ENCODE measurements at places on chromosomes 4 and X. TPM values are rescaled to one million over a fixed set of nuclear protein-coding genes. Genes with fewer than 3 reads are reported as not detected.

Gene INTS6L
- 3.7 TPM for total RNA-seq

Gene MAGEC1
- not detected for total RNA-seq

Gene PCDH11X
- total RNA-seq: 0.03 TPM

- DNase-seq: no peak
Measured at GRCh38 chr4:95421869-95422268, 126.9 kb downstream of the UNC5C start.

DNA sequence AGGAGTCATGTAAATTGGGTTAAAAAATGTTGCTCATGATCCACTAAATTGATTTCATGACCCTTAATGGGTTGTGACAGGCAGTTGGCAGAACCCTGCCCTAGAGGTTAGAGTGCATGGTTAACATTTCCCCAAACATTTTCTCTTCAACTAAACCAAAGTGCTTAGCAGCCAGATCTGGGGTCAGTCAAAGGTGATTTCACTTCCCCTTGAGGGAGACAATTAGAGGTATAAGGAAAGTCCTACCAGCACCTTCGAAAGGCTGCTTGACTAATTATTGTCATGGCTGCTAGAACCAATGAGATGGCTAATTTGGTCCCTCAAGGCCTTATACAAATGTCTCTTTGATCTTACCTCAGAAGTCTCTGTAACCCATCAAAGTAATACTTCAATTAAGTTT is 30.9 kb upstream of the INTS6L start:
- DNase-seq: no peak

DNA sequence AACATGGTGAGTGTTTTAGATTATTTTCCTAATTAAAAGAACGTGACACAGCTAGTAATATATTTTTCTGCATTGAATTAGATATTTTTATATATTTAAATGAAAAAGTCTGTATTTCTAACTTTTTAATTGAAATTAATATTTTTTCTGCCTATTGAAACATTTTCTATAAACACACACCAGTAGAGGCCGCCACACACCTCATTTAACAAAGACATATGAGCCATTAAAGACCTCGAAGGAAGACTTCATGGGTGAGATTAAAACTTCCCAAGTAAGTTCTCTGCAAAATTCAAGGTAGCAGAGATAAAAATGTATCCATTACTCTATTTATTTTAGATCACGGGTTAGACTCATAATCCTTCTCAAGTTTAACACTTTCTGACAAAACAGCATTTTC is 8.3 kb downstream of the SLITRK2 start:
- no peak for DNase-seq

DNA sequence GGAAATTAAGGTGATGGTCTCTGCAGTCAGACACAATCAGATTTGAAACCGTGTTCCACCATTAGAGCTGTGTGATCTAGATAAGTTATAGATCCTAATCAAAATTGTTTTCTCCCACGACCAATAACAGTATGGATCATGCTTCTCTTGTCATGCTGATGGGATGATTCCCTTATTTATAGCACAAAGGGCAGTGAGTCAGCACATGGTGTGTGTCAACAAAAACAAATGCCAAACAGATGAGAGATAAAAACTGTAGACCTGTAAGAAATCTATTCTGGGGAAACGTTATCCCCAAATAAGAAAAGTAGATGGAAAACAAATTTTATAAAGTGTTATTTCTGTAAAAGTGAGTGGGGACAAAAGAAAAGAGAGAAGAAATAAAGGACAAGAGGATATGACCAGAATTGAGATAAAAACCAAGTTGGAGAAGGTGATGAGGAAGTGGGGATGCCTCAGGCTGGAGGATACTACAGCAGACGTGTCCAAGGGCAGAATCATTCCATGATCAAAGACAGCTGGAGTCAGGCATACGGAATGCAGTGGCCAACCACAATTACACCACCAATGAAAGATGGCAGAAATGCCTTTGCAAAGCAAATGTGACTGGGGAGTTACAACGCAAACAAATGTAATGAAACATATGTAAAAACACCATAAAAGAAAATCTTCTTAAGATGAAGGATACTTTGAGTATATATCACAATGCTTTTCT is 377.8 kb upstream of the PRKX start:
- DNase-seq: no peak

DNA sequence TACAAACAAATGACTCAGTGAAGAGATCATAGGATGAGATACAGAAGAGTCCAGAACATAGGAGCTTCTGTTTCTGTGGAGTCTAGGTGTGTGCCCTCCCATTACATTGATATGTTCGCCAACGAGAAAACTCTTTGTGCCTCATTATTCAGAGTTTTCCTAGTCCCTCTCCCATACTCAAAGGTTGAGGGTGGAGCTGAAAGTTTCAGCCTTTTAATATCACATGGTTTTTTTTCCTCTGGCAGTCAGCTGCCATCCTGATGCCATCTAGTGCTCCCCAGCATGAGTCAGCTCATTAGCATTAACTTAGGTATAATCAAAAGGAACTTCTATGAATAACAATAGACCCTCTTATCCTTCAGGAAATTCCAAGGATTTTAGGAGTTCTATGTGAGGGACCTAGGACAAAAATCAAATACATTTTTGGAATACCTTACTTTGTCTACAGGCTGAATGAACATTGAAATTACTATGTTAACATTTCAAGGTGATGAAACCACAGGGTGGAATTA is 559.6 kb upstream of the AMOT start:
- DNase-seq: peak; percentile 70

Data from Caki2 (cell line).